Endodermal cell (in vitro differentiated cells): ENCODE measurements at places on chromosomes 3 and 15. TPM values are rescaled to one million over a fixed set of nuclear protein-coding genes. Genes with fewer than 3 reads are reported as not detected.

Gene PPM1M
- total RNA-seq = 4.9 to 6.8 TPM (median 6.2 TPM) in 3 replicates

Gene SLCO2A1
- total RNA-seq = 96.7 and 126 TPM in 2 replicates

Gene SH2D7
- not detected in 2 replicates for total RNA-seq

- no peak for DNase-seq
- H3K4me3 ChIP-seq = no peak overlapping the region
- H3K27me3 ChIP-seq = no peaks in the 10 kb centered on the region
- no peak overlapping the region for H3K27ac ChIP-seq
Observed at GRCh38 chr3:149566292-149566975, 91.4 kb downstream of the WWTR1 start.

GRCh38 chr3:33915796-33916546, 117.5 kb downstream of the PDCD6IP start:
- no peak overlapping the region for H3K27ac ChIP-seq
- peaks cover 14% of the 10 kb centered on the region for H3K27me3 ChIP-seq
- H3K4me1 ChIP-seq = peaks cover 15% of the 10 kb centered on the region

- no peak overlapping the region for H3K27ac ChIP-seq
- H3K36me3 ChIP-seq = no peaks in the 10 kb centered on the region
- H3K4me3 ChIP-seq = no peak overlapping the region
- no peaks in the 10 kb centered on the region for H3K4me1 ChIP-seq
- no peak for DNase-seq
Observed at GRCh38 chr15:32942401-32942841, 224.6 kb downstream of the GREM1 start.

Gene ZSCAN29
- 26.4 to 49.0 TPM (median 44.3 TPM) in 3 replicates for total RNA-seq
